Stimulated activated CD4-positive, alpha-beta T cell treated with anti-CD3 and anti-CD28 coated beads, Interleukin-4, amount 100 ng/mL, for 1 hour (primary cell): ENCODE measurements at places on chromosomes 7 and 10.

DNA sequence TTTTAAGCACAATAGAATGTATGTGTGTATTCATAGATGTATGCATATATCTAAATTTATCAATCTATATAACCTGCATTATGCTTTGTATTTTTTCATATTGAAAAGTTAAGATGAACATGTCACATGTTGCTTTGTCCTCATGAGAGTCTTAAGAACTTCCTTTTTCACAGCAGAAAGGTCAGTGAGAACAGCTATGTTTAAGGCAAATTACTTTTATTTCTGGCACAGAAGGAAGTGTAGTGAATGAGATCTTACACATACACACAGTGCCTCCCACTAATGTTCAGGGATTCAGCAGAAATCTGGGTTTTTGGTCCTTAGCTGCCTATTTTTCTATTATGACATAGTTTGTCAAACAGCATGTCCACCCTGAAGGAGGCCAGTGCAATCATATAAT, 134.8 kb downstream of the TMEM26 start:
- no peak for DNase-seq

GRCh38 chr10:62689712-62690111, 114.8 kb upstream of the ADO start:
- no peak for DNase-seq

GRCh38 chr10:112365014-112365432, 8.9 kb upstream of the ACSL5 start:
- DNase-seq: no peak

DNA sequence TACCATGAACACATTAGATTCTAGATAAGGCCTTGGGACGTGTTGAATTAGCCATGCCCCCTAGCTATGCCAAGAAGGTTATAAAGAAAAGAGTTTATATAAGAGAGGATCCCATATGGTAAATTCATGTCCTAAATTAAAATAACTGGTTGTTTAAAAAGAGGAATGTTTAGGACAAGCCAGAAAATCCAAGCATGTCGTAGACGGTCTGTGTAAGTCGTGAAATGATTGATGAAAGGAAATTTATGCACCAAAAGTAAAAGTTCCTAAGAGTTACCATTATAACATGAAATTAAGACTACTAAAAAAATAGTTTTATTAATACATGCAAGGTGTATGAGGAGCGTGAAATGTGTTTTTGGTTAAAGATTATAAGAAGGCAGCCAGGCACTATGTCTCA, 624.9 kb downstream of the ARL4A start:
- DNase-seq: no peak

- no peak for DNase-seq
These were observed 59.0 kb downstream of the VSTM4 start for GRCh38 chr10:49056356-49056755.

DNA sequence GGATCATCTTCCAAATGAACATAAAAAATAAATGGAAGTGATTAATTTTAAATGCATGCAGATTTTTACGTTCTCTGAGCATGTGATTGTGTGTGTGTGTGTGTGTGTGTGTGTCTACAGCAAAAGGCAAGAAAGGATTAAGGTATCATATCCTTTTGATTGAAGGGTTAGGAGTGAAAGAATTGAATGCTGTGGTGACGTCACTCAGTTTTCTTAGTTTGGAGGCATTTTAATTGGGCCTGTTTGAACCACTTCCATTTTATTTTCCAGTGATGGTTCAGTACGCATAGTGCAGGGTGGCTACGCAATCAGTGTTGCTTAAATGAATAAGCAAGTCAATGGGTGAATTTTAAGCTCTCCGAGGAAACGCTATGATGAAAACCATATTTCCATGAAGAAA, 31.3 kb downstream of the TACC2 start:
- no peak for DNase-seq

DNA sequence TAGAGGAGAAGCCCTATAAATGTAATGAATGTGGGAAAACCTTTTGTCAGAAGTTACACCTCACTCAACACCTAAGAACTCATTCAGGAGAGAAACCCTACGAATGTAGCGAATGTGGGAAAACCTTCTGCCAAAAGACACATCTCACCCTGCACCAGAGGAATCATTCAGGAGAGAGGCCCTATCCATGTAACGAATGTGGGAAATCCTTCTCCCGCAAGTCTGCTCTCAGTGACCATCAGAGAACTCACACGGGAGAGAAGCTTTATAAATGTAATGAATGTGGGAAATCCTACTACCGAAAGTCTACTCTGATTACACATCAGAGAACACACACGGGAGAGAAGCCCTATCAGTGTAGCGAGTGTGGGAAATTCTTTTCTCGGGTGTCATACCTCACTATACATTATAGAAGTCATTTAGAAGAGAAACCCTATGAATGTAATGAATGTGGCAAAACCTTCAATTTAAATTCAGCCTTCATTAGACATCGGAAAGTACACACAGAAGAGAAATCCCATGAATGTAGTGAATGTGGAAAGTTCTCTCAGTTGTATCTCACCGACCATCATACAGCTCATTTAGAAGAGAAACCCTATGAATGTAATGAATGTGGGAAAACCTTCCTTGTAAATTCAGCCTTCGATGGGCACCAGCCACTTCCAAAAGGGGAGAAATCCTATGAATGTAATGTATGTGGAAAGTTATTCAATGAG, 18.9 kb downstream of the RBAK start:
- no peak for DNase-seq

DNA sequence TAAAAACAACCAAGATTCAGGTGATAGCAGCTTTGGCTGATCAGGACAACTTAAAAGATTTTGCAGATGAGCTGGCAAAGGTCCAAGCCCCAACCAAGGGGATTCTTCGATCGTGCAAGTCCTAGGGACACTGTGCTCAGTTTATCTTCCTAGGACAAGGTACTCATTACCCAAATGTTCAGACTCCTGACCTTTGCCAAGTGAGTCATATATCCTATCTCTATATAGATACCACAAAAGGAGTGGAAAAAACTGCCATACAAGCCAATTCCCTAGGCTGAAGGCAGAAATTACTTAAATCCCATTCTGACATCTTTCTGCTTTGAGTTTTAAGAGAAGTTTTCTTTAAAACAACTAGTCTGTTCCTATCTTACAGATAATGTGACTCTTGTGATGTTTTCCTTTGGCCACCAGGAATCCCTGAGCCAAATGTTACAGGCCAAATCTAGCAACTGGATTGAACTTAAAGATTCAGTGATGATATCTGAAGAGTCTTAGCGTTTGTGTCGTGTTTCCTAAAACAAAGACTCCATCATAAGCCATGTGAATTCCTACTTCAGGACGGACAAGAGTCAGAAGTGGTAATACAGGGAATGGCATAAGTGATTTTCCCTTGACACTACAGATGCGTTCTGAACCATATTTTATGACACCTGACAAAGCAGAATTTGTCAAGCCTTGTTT, 142.6 kb upstream of the ASAH2 start:
- DNase-seq: no peak

DNA sequence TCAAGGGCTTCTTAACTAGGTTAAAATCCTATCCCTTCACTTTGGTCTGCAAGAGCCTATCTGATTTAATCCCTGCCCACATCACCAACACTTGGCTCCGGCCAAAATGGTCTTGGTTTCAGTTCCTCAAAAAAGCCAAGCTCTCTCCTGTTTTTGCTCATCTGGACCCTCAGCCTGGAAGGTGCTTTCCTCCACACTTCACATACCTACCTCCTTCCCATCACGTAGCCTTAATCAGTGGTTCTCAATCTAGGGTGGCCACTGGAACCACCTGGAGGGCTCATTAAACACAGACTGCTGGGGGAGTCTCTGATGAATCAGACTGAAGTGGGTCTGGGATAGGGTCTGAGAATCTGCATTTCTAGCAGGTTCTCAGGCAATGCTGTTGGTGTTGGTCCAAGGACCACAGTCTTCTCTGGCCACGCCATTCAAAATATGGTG, 227.0 kb upstream of the AOAH start:
- DNase-seq: no peak

GRCh38 chr10:105644559-105644958, 1003.5 kb downstream of the SORCS3 start:
- DNase-seq: no peak
